ENCODE measurements at places on chromosomes 6 and 20.
A peak's percentile ranks its signal among the peaks of the same experiment; 100 is the strongest.

GRCh38 chr6:13635948-13636658, 21.0 kb downstream of the NOL7 start:
- no peak for DNase-seq

DNA sequence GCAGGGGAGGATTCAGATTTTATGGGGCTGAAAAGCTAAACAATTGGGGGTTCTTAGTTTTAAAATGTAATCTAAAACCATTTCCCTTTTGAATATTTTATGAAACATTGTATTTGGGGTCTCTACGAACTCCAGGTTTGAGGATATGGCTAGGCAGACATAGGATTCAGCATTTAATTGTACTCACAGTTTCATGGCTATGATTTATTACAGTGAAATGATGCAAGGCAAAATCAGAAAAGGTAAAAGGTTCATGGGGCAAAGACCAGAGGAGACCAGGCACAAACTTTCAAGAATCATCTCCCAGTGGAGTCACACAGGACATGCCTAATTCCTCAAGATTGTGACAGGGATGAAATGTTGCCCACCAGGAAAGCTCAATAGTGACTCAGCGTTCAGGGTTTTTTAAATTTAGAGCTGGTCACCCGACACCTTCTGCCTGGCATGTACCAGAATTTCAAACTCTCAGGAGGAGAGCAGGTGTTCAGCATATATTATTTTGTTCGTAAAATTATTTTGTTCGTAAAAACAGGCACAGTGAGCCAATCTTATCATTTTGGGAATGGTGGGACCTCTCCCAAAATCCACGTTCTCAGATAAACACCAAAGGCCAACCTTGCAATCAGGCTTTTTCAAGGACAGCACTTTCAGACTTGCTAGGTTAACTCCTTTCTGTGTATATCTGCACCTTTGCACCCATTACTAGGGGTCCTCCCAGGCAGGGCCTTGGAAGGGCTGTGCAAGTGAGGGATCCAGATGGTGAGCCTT, 270.3 kb downstream of the NKAIN2 start:
- no peak for DNase-seq

DNA sequence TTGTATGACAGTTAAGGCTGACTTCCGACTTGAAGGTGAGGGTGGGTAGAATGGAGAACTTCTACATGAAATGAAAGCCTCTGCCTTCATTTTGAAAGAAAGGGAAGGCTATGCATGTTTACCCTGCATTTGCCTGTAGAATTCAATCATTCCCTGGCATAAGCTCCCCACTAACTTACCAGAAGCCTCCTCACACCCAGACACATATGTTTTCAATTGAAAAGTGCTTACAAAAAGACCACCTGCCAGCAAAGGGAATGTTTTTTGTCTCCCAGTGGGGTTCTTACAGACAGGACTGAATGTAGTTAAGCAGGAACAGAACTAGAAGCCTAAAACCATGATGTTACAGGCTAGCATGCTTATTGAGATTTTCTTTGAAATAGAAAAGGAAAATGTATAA, 392.1 kb upstream of the HSF2 start:
- no peak for DNase-seq

GRCh38 chr20:23445596-23446217, 6.2 kb downstream of the CSTL1 start:
- DNase-seq: peak; percentile 7

DNA sequence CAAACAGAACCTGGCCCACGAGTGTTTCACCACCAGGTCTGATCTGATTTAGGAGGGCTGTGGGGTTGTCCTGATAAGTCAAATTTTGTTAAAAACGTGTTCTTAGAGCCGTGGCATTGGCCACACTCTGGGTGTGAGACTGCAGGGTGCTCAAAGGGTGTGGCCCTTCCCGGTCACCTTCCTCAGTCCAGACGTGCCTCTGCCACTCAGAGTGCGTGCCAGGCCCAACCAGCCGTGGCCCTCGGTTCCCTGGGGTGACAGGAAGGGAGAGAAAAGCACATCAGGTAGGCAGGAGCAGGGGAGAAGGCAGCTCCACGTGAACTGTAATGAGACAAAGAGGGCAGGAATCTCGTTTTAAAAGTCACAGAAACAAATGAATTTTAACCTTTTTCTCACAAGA, 115.4 kb downstream of the FAM120B start:
- DNase-seq: no peak

DNA sequence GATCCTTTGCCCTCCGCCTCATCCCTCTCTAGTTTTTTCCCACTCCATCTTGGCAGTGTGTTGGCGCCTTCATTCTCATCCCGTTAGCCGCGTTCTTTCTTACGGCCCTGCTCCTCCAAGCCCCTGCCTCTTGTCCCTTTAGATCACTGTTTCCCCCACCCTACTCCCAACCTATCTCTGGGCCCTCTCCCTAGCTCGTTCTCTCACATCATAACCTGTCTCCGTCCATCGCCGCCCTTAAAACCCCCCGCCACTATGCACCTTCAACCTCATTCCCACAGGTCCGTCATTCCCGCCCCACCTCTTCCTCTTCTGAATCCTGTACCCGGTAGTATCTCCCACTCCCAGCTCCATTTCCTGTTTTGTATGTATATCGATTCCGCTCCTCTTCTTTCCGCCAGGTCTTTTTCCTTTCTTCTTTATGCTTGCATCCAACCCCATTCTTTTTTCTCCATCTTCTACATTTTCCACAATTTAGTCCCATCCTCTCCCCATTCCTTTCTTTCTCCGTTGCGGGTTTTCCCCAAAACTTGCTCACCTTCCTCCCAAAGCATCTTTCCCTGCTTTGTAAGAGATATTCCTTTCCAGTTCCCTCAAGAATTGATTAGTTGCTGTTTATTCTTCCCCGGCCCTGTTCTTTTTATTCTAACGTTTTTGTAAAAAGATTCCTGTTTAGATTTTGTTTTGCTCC, 671 bp downstream of the EFHC1 start:
- DNase-seq: no peak

- DNase-seq: no peak
These were observed 25.2 kb upstream of the QKI start for GRCh38 chr6:163389354-163389753.

Data from AG09319 (cell line).